ENCODE measurements at places on chromosomes 11 and 22.

GRCh38 chr22:41198027-41198580 lies 7.0 kb upstream of the L3MBTL2 start:
- peak; percentile 41 for DNase-seq

GRCh38 chr22:18078329-18079041 lies 695 bp downstream of the PEX26 start:
- no peak for DNase-seq

DNA sequence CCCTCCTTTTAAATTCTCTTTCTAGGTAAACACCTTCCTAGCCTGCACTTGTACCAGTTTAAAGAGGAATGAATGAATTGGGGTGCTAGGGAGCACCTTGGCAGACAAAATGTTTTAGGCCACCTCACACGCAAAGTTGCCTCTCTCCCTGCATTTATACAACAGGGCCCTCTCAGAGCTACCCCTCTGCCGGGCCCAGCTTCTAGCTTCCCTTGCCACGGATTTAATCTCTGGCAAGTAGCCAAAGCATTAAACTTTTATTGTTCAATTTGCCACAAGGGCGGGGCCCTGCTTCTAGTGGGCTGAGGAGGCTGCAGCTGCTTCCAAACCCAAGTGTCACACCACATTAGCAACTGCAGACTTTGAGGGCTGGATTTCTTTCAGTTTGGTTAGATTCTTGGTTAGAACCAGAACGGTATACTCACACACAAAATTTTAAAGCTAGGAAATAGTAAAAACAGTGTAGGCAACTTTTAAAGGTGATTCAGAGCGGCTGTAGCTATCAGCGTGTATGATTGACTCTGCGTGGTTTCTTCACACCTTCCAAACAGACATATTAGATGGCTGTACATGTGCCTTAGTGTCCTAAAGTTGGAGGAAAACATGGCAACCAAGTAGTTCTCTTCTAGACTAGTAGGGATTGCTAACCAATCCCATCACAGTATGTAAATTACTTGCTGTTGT lies 6.5 kb downstream of the KREMEN1 start:
- peak; percentile 57 for DNase-seq

DNA sequence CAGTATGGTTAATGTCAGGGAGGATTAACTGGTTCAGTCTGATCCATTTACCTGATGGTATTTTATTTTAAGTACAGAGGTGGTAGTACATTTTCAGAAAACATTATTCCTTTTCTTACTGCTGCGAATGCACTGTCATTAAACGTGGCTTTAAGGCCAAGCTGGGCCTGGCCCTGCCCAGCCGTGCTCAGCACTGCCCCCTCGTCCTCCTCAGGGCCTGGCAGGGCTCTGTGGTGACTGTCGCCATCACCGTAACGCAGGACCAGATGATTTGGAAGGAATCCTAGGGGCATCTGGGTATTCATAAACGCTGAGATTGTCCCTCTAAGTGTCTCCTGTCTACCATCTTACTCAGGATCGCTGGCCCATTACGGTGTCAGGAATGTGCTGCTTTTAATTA lies 302.0 kb downstream of the TBC1D22A start:
- DNase-seq, result no peak

GRCh38 chr11:121671283-121672168 lies 218.8 kb upstream of the SORL1-AS1 start:
- DNase-seq, result peak; percentile 58

Data from testis (tissue), 5 donors.